ENCODE measurements at places on chromosomes 7 and 10.
A peak's percentile ranks its signal among the peaks of the same experiment; 100 is the strongest.

DNA sequence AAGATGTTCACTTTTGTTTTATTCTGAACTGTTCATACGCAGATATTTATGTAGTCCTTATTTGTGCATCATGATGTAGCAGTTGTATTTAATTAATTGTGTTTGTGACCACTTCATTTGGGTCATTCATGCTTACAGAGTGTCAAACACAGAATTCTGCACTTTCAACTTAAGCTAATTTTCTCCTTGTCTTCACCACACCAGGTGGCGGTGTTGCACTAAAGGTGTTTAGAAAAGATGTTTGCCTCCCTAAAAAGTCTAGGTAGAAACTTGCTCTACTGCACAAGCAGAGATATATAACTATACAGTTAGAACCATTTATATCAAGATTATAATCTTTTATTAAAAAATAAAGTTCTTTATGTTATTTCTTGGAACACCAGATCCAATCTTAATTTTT, 1.3 kb upstream of the TAS2R38 start:
- DNase-seq, result no peak

GRCh38 chr7:71131256-71132126, 453 bp upstream of the GALNT17 start:
- no peak for DNase-seq

GRCh38 chr7:149330914-149331567, 69.0 kb downstream of the ZNF783 start:
- DNase-seq, result no peak

DNA sequence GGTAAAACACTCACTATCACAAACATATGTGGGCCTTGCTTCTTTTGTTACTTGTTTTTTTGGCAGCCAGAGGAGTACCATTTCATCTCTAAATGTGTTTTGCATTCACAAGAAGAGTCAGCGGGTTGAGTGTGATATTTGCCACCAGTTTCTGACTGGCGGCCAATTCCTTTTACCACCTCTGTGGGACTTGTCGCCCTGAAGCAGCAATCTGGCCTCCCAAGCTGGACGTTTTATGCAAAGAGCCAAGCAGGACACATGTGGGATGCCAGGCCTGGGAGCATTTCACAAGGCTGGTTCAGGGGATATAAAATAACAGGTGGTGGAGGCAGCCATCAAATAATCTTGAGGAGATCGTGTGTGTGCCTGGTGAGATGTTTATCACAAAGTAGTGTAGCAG, 61.8 kb upstream of the TRIL start:
- no peak for DNase-seq

DNA sequence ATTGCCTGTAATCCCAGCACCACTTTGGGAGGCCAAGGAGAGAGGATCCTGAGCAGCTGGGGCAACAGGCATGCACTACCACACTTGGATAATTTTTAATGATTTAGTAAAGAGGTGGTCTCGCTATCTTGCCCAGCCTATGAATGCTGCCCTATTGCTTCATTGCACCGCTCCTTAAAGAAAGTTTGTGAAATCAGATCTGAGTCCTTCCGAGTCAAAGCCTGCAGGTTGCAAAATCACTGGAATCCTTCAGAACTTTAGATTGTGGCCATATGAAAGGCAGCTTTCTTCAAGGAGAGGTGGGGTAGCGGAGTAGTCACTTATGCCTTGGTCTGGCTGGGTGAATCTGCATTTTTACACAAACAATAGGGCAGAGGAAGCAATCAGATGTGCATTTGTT, 166.3 kb downstream of the ARHGAP12 start:
- no peak for DNase-seq

GRCh38 chr10:92575961-92576360, 2.1 kb upstream of the IDE start:
- peak; percentile 63 for DNase-seq

- DNase-seq, result no peak
Observed at GRCh38 chr7:78441737-78442136, 643.2 kb downstream of the PHTF2 start.

DNA sequence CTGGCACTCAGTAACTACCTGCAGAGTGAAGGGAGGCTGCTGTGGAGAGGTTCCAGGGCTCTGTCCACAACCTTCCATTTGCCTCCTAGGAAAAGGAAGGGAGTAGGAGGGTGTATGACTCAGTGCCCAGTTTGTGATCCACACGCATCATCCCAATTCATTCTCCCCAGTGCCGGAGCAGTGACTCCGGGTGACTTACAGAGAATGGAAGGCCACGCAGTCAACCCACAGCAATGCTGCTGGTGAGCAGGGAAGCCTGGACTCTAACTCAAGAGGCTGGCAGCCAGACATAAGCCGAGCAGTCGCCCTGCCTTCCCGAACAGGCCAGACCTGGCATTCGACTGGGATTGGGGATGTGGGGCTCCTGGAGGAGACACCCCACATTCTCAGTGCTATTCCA, 139.9 kb downstream of the SH3PXD2A start:
- DNase-seq, result no peak

GRCh38 chr7:142436601-142437000, 178.7 kb upstream of the PRSS58 start:
- no peak for DNase-seq

- peak; percentile 46 for DNase-seq
Observed at GRCh38 chr7:45890902-45891461, 2.7 kb downstream of the IGFBP1 start.

DNA sequence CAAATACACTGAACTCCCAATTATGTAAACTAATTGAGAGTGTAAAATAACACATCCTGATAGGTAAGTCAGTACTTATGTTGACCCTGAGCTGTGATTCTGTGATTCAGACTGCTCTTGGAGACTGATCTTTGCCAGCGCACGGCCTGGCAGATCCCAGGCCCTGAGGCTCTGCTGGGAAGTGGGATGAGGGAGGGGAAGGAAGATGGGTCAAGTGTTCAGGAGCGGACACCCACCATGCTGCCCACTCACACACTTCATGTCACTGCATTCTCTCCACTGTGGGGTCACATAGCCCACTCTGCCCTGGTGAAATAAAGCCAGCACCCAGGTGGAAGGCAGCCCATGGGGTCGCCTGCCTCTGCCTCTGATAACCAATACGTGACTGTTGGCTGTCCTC, 226.2 kb downstream of the TNS3 start:
- no peak for DNase-seq

Measured in suppressor macrophage treated with lipopolysaccharide for 4 hours (primary cell).